SK-MEL-5 (cell line): ENCODE measurements at places on chromosomes 7 and 10. TPM values are rescaled to one million over a fixed set of nuclear protein-coding genes. Genes with fewer than 3 reads are reported as not detected.

DNA sequence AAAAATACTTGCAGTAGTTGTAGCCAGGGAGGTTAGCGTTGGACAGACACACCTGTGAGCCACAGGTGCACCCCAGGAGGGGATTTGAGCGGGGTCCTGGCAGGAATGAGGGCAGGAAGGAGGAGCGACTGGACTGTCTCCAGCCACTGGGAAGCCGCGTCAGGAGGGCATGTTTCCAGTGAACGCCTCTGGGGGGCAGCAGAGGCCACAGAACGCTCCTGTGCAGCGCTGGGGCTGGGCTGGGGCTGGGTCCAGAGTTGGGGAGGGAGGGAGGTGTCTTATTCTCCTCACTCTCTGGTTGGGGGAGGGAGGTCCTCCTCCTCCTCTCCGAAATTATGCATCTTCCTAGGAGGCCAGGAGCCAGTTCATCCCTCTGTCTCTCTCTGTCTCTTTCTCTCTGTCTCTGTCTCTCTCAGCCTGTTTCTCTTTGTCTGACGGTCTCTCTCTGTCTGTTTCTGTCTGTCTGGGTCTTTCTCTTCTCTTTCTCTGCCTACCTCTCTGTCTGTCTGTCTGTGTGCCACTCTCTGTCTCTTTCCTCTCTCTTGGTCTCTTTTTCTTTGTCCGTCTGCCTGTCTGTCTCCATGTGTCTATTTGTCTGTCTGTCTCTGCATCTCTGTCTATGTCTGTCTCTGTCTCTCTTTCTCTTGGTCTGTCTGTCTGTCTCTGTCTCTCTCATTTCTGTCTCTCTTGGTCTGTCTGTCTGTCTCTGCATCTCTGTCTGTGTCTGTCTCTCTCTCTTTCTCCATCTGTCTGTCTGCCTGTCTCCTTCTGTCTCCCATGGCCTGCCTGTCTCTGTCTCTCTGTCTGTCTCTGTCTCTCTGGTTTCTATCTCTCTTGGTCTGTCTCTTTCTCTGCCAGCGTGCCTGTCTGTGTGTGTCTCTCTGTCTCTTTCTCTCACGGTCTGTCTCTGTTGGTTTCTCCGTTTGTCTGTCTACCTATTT, 9.9 kb upstream of the PSMG3 start:
- peak; percentile 83 for DNase-seq

EBF3 gene
- 23.6 TPM in 2 replicates for total RNA-seq

GRCh38 chr10:58590152-58590840, 77.6 kb downstream of the BICC1 start:
- DNase-seq: no peak

- DNase-seq: no peak
These were observed 41.5 kb upstream of the PRKCQ start for GRCh38 chr10:6621536-6621935.

- peak; percentile 8 for DNase-seq
These were observed 3.3 kb upstream of the CNNM2 start for GRCh38 chr10:102914781-102915180.

GALNT17 gene
- total RNA-seq: 0.03 TPM in 1 of 2 replicates, not detected in the other

- DNase-seq: no peak
These were observed 21.3 kb downstream of the FAM107B start for GRCh38 chr10:14753441-14753840.

DNA sequence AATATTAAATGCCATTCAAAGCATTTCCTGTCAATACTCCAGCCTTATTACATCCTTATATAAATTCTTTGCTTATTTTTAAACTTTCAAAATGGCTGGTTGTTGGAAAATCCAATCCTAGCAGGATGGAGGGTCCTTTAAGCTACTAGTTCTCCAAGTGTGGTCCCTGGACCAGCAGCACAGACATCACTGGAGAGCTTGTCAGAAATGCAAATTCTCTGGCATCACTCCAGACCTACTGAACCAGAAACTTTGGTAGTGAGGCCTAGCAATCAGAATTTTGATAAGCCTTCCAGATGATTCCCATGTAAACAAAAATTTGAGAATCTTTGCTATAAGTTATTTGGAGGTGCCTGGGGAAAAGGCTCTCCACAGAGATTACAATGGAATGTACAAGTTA, 43.8 kb downstream of the CALCR start:
- no peak for DNase-seq

AGMO gene
- total RNA-seq: 1.0 and 2.7 TPM in 2 replicates

PIK3AP1 gene
- total RNA-seq: 0.13 and 0.32 TPM in 2 replicates

LRRC18 gene
- not detected in 2 replicates for total RNA-seq

GRCh38 chr7:84997626-84998025, 189.2 kb downstream of the SEMA3D start:
- no peak for DNase-seq

RTKN2 gene
- 0.98 and 1.4 TPM in 2 replicates for total RNA-seq

- peak; percentile 22 for DNase-seq
These were observed 164.6 kb downstream of the LRRN3 start for GRCh38 chr7:111255576-111255975.

DNA sequence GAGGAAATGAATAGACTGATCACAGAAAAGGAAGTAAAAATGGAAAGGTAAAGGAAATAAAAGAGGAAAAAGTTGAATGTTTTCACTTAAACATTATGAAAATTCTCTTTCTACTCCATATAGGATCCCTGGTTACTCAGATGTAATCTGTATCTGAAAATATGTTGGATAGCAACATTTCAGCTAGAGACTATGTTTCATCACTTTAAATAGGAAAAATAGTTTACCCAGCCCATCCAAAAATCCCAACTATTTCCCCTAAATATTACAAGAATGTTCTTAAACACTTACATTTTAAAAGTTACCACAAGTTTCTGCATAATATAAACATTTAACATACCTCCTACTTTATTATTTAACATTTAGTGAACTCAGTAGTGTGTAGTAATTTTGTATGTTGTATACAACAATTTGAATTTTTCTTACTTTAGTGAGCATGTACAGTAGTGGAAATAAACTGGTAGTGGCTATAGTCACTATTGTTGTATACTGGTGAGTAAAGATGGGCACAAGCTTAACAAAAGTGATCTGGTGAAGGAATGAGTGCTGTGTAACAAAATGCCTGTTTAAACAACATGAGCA, 27.1 kb downstream of the SLF2 start:
- DNase-seq: no peak
